OCI-LY7 (cell line): ENCODE measurements at places on chromosomes 1 and 21.
A peak's percentile ranks its signal among the peaks of the same experiment; 100 is the strongest.

GRCh38 chr1:3018051-3018471 is 3.2 kb upstream of the ACTRT2 start:
- no peak for DNase-seq

GRCh38 chr1:107450899-107451664 is 310.2 kb downstream of the NTNG1 start:
- DNase-seq = peak; percentile 39

- DNase-seq = no peak
Measured at GRCh38 chr1:16132325-16132785, 23.5 kb downstream of the EPHA2 start.

DNA sequence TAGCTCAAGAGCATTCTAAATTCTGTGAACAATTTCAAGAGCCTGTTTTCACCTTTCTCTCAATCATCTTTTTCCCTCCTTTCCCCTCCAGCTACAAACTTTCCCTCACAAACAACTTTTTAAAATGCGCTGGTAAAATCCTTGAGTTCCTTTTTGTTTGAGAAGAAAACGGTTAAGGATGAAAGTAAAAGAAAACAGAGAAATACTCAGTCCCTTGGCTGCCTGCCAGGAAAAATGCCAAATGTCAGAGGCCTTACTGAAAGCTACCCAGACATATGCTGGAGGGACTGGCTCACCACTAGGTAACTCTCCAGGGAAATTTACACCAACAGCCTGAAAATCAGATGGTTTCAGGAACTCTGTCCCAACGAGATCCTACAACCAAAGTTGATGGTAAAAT is 11.0 kb upstream of the SERBP1 start:
- peak; percentile 22 for DNase-seq

DNA sequence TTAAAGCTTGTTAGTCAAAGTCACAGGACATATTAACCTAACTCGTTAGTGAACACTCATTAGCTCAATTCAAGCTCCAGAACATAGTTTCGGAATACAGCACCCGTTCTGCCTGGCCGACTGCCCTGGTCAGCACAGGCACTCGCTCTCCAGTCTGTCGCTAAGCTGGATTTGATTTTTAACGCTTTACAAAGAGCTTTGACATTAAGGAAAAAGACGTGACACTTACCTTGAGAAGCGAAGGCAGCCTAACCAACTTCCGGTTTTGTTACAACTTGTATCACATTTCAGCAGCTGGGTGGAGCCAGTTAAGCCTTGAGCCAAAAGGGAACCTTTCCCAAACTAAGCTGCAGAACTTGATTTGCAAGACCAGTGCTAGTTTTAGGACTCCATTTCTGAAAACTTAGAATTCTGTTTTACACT is at the start of gene FRRS1:
Gene FRRS1 (minus strand): TSS at position 258 of the 423 bp plus-strand sequence. CDS start 17,867 bp downstream, outside the sequence.
- DNase-seq = peak; percentile 91

GRCh38 chr1:172944931-172945330 is 105.8 kb downstream of the TNFSF18 start:
- DNase-seq = no peak

DNA sequence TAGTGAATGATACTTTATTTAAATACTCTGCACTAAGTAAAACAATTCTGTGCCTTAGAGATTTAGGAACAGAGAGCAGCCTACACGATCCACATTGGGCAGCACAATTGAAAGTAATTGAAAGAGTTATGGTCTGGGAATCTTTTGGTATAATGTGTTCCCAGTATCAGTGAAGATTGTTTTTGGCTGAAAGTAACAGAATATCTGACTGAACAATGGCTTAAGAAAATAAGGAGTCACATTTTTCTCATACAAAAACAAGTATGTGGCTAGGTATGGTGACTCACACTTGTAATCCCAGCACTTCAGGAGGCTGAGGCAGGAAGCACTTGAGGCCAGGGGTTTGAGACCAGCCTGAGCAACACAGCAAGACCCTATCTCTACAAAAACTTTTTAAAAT is 306.2 kb downstream of the NFIA start:
- DNase-seq = no peak

DNA sequence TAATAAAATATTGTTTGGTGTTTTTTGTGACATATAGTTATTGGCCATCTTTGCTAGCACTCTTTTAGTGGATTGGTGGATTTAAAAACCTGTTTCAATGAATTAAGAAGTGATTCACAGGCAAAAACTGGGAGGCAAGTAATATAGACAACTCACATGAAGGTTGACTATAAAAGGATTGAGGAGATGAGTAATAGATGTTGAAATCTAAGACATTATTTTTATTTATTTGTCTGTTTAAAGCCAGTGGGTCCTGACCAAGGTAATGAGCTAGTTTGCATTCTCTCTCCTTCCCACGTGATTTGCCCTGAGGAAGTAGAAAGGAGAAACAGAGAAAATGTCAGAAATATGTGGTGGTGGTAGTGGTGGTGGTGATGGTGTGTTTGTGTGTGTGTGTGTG is 351.5 kb upstream of the ZP4 start:
- no peak for DNase-seq

GRCh38 chr1:99957818-99958217 is 12.0 kb upstream of the SLC35A3 start:
- DNase-seq = no peak

DNA sequence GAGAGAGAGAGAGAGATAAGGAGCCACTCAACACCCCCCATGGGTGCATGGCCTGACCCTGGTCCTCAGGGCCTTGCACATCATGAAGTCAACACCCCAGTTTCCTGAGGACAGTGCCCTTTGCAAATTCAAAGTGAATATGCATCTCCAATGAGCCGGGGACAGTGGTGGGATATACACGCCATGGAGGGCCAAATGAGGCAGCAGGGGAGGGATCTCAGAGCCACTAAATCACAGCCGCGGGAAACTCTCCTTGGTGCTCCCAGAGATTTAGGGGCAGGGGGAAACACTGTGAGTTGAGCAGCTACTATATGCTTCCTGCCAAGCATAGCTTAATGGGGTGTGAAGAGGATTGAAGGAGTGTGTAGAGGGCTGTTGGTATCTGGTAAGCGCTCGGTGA is 35.5 kb downstream of the MATN1 start:
- DNase-seq = no peak

- DNase-seq = no peak
Measured at GRCh38 chr21:45825219-45825618, 156.4 kb upstream of the COL6A1 start.

- no peak for DNase-seq
Measured at GRCh38 chr21:37410639-37411038, 44.1 kb downstream of the DYRK1A start.

- DNase-seq = no peak
Measured at GRCh38 chr1:37868466-37868865, 9.1 kb upstream of the MTF1 start.

DNA sequence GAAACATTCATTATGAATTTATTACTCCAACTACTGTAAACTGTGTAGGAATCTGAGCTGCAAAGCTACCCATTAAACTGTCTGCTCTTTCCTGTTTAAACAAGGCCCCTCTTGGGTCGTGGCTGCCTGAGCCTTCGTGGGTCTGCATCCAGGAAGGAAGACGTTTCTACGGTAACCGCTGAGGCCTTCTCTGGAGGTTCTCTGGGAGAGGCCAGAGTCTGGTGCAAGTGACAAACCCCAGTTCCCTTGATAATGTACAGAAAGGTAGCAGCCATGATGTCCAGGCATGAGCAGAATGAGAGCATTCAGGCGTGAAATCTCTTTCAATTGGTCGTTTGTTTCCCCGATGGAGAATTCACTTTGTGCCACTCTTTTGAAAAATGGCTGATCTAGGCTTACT is 350.2 kb downstream of the PLPP3 start:
- DNase-seq = no peak

GRCh38 chr1:3922201-3922725 is 22.2 kb upstream of the C1orf174 start:
- no peak for DNase-seq

GRCh38 chr1:108636876-108637275 is 24.0 kb downstream of the HENMT1 start:
- DNase-seq = no peak

DNA sequence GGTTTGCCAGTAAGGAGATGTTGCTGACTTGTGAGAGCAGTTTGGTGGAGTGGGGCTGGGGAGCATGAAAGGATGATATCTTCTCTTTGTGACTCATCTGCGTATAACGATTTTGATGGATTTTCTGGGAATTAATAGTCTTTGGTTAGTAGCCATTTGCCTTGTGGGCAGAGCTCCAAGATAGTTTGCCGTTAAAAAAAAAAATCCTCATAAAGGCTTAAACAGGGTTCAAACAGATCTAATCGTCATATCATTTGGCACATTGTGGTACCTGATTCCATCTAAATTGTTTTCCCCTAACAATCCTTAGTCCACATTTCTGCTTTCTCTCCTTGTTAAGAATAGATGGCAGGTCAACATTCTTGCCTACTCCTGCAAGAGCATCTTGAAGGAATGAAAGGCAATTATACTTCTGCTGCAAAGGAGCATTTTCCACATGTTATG is 168.0 kb downstream of the PPP1R12B start:
- DNase-seq = no peak

DNA sequence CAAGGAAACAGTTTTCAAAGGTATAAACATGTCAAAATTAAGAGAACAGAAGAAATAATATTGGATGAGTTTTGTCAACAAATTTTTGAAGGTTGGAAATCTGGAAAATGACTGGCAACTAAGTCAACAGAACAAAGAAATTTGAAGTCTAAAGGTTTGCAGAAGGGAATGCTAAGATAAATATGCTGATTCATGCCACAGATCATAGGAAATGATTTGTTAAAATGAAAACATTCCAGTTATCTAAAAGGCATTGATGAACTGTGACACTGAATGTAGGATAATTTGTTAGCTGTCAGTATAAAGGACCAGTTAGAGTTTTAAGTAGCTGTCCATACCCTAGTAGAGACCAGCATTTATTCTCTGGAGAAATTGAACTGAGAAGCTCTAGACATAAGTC is 157.9 kb upstream of the CHRM3 start:
- no peak for DNase-seq
